ENCODE measurements at places on chromosomes 2 and 18. TPM values are rescaled to one million over a fixed set of nuclear protein-coding genes. Genes with fewer than 3 reads are reported as not detected.

- no peak for DNase-seq
- no peaks in the 10 kb centered on the region for H3K36me3 ChIP-seq
- H3K27me3 ChIP-seq = no peaks in the 10 kb centered on the region
- peaks cover 6% of the 10 kb centered on the region for H3K4me1 ChIP-seq
These were observed 41.6 kb downstream of the TOGARAM2 start for GRCh38 chr2:29022679-29023078.

DNA sequence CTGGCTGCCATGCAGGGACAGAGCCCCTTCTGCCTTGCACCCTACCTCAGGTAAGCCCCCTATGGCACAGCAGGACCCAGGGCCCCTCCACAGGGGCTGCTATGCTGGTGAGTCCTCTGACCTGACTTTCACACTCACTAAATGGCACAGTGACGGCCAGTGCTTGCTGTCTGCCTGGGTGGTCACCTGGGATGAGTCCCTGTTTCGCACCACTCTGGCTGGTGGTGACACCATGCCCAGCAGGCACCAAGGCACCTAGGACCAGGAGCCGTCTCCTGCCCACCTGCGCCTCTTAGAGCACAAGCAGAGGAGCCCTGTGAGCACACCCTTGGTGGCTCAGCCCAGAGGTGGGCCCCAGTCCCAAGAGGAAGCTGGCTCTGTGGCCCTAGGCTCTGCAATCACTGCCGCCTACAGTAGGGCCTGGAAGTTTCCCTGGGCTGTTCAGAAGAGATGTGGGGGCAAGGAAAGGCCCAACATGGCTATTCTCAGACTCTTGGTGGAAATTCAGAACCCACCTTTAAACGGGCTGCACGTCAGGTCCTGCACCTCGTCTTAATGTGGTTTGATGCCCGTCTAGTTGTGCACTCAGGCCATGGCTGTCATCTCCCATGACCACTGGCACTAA lies 96.0 kb downstream of the PLB1 start:
- no peak for DNase-seq
- no peaks in the 10 kb centered on the region for H3K27me3 ChIP-seq
- H3K36me3 ChIP-seq = no peaks in the 10 kb centered on the region
- peaks cover 34% of the 10 kb centered on the region for H3K4me1 ChIP-seq

- H3K4me3 ChIP-seq = no peak overlapping the region
- no peaks in the 10 kb centered on the region for H3K36me3 ChIP-seq
- peaks cover 8% of the 10 kb centered on the region for H3K4me1 ChIP-seq
- H3K27me3 ChIP-seq = no peaks in the 10 kb centered on the region
These were observed 105.4 kb downstream of the SP100 start for GRCh38 chr2:230521386-230521785.

DNA sequence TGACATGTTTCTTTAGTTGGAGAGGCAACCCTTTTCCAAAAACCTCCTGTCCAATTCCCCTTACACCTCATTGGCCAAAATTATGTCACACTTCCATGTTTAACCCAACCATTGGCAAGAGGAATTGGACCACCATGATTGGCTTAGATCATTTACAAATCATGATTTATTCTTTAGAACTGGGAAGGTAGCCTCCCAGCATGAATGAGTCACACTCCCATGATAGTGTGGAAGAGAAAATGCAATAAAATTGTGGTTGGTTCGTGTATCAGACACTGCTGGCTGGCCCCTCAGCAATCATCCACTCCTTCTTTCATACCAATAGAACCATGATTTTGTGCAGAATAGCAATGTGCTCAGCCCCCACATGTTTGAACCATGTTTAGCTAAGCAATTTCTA lies 156.6 kb upstream of the ACVR2A start:
- H3K27ac ChIP-seq = no peak overlapping the region
- no peak overlapping the region for H3K4me3 ChIP-seq
- no peaks in the 10 kb centered on the region for H3K36me3 ChIP-seq
- DNase-seq = no peak
- H3K4me1 ChIP-seq = no peaks in the 10 kb centered on the region
- no peaks in the 10 kb centered on the region for H3K27me3 ChIP-seq

DNA sequence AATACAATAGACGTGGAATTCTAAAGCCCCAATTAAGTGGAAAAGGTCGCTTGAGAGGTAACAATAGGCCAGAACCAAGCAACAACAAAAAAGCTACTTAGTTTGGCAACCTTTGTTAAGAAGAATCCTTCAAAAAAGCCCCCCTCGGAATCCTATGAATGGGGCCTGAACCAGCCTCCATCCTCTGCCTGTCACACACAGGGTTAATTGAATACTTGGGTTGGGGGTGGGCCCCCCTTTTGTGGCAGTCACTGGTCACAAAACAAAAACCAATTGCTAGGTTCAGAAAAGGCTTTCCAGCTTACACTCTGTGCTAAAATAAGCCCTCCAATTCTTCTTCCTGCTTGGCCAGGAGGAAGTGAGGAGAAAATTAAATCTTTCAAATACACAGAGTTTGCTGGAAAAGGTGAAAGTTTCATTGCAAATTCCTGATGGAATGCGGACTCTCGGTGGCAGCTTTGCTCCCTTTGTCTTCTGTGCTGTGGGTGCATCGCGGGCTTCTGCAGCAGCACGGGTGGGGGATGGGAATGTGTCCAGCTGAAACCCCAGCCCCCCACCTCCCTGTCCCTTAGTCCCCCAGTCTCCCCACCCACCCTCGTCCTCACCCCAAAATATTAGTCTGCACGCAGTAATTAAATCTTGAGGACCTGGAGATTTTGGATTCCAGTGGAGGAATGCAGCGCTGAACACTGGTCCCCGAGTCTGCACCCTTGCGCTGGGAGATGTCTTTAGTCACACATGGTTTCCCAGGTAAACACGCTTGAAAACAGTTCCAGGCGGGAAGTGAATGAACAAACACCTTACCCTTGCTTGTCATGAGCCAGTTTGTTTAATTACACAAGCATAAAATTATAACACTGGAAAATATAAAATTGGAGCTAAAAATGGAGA lies 254.3 kb downstream of the SOX11 start:
- no peaks in the 10 kb centered on the region for H3K27me3 ChIP-seq
- DNase-seq = no peak
- H3K4me1 ChIP-seq = no peaks in the 10 kb centered on the region
- no peak overlapping the region for H3K27ac ChIP-seq

DNA sequence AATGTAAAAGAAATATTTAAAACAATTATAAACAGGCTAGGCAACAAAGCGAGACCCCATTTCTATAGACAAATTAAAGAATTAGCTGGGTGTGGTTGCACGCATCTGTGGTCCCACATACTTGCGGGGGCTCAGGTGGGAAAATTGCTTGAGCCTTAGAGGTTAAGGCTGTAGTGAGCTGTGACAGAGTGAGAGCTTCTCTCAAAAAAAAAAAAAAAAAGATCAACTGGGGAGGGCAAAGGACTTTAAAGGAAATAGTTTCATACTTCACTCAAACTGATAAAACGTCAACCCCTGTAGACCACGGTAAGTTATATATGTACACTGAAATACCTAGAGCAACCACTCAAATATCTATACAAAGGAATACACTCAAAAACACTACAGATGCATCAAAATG lies 37.5 kb downstream of the MGAT4A start:
- H3K27ac ChIP-seq = no peak overlapping the region

- no peaks in the 10 kb centered on the region for H3K27me3 ChIP-seq
- no peak for DNase-seq
- H3K36me3 ChIP-seq = no peaks in the 10 kb centered on the region
- no peak overlapping the region for H3K4me3 ChIP-seq
- no peaks in the 10 kb centered on the region for H3K4me1 ChIP-seq
These were observed 104.1 kb upstream of the TRIB2 start for GRCh38 chr2:12612671-12613070.

- DNase-seq = no peak
- no peak overlapping the region for H3K4me3 ChIP-seq
- no peaks in the 10 kb centered on the region for H3K4me1 ChIP-seq
- H3K27ac ChIP-seq = no peak overlapping the region
- no peaks in the 10 kb centered on the region for H3K27me3 ChIP-seq
- peaks cover 24% of the 10 kb centered on the region for H3K36me3 ChIP-seq
These were observed 67.5 kb upstream of the CD226 start for GRCh38 chr18:70015127-70015526.

GRCh38 chr18:49020129-49020528 lies 69.4 kb upstream of the SMAD7 start:
- H3K27ac ChIP-seq = no peak overlapping the region
- H3K4me3 ChIP-seq = no peak overlapping the region
- no peaks in the 10 kb centered on the region for H3K4me1 ChIP-seq

- H3K36me3 ChIP-seq = no peaks in the 10 kb centered on the region
- no peak overlapping the region for H3K4me3 ChIP-seq
- no peak overlapping the region for H3K27ac ChIP-seq
- peaks cover 6% of the 10 kb centered on the region for H3K4me1 ChIP-seq
- DNase-seq = no peak
- no peaks in the 10 kb centered on the region for H3K27me3 ChIP-seq
These were observed 42.8 kb upstream of the TPO start for GRCh38 chr2:1370461-1370860.

DNA sequence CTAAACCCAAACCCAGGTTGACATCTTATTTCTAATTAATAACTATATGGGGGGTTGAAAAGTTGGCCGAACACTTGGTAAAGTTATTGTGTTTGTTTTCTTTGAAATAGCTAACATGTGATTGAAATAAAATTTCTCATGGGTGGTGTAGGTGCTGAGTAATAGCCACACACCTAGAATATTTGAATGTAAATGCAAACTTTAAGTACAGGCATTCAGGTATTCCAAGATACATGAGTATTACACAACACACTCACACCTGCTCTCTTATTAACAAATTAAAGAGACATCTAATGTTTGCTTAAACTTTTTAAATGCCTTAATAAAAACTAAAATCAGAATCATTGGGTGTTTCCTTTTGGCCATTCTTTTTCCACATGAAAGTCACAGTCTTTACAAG lies 165.5 kb downstream of the EHBP1 start:
- peaks cover 24% of the 10 kb centered on the region for H3K36me3 ChIP-seq
- H3K27ac ChIP-seq = no peak overlapping the region
- no peak overlapping the region for H3K4me3 ChIP-seq

DNA sequence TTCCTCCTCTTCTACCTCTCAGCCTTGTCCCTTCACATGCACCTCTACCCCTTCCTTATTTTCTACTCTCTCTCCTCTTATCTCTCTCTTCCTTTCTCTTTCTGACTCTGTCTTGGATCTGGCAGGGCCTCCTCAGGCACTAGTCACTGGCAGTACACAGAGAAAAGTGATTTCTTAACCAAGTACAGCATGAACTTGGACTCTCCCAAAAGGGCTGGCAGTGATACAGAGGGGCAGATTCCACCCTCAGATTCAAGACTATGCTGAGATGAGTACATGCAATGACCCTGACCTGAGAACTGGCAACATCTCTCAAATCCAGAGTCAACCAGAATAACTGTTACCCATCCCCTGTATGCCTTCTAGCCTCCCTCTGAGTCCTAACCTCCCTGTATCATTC lies 4.3 kb downstream of the AOX1 start:
- no peak overlapping the region for H3K27ac ChIP-seq
- no peak for DNase-seq
- H3K4me3 ChIP-seq = no peak overlapping the region
- peaks cover 11% of the 10 kb centered on the region for H3K4me1 ChIP-seq
- peaks cover 10% of the 10 kb centered on the region for H3K27me3 ChIP-seq
- H3K36me3 ChIP-seq = no peaks in the 10 kb centered on the region

- no peaks in the 10 kb centered on the region for H3K36me3 ChIP-seq
- no peak overlapping the region for H3K27ac ChIP-seq
- H3K4me3 ChIP-seq = no peak overlapping the region
- H3K4me1 ChIP-seq = no peaks in the 10 kb centered on the region
These were observed 38.2 kb downstream of the EFEMP1 start for GRCh38 chr2:55885127-55885943.

DNA sequence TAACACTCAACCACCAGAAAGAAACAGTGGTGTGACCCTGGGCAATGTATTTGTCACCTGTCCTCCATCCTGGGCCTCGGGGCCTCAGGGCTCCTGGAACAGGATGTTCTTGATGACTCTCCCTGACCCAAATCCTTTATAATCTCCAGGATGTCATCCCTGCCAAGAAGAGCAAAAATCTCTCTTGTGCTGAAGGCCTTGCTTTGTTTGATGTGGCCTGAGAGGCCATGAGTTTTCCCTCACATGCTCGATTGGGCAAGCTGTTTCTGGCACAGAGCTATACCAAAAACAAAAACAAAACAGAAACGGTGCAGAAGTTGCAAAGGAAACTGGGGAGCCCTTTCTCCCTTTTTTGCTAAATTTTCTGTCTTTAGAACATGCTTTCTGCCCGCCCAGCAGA lies 35.7 kb upstream of the ST3GAL5 start:
- no peaks in the 10 kb centered on the region for H3K36me3 ChIP-seq
- H3K4me1 ChIP-seq = no peaks in the 10 kb centered on the region
- H3K27me3 ChIP-seq = no peaks in the 10 kb centered on the region
- DNase-seq = no peak

- no peaks in the 10 kb centered on the region for H3K36me3 ChIP-seq
- no peaks in the 10 kb centered on the region for H3K4me1 ChIP-seq
- H3K27ac ChIP-seq = no peak overlapping the region
These were observed 181.9 kb downstream of the PTPRM start for GRCh38 chr18:7749008-7749405.

DNA sequence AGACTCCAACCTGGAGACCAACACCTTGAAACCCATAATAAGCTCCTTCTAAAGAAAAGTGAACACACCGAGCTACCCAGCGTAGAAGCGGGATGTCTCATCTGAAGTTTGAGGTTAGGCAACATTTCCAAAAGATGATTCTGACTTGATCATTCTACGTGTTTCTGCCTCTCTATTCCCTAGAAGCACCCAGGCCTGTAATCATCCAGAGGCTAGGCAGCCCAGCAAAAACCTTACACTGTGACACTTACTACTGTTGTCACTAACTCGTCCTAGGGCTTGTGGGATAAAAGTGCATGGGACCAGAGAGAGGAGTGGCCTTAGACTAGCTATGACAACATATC lies 1.4 kb downstream of the ZBTB14 start:
- peaks cover 29% of the 10 kb centered on the region for H3K36me3 ChIP-seq
- H3K27me3 ChIP-seq = no peaks in the 10 kb centered on the region
- H3K4me3 ChIP-seq = peak overlapping the region; percentile 97

- H3K27ac ChIP-seq = no peak overlapping the region
- H3K4me1 ChIP-seq = peaks cover 16% of the 10 kb centered on the region
- no peak for DNase-seq
- no peak overlapping the region for H3K4me3 ChIP-seq
- no peaks in the 10 kb centered on the region for H3K36me3 ChIP-seq
- H3K27me3 ChIP-seq = no peaks in the 10 kb centered on the region
These were observed 90.6 kb downstream of the LDLRAD4 start for GRCh38 chr18:13309031-13309747.

GRCh38 chr2:125398738-125399524 lies 1257.0 kb upstream of the GYPC start:
- no peak overlapping the region for H3K27ac ChIP-seq
- no peaks in the 10 kb centered on the region for H3K27me3 ChIP-seq
- H3K4me1 ChIP-seq = no peaks in the 10 kb centered on the region
- H3K4me3 ChIP-seq = no peak overlapping the region
- DNase-seq = no peak

Gene C2orf68
- total RNA-seq = 31.0 TPM

Gene CEP68
- total RNA-seq = 19.4 TPM

Gene GALNT14
- not detected for total RNA-seq

Gene PLEK
- total RNA-seq = 6.3 TPM

Gene RBM44
- total RNA-seq = 2.9 TPM

Gene ANKRD62
- not detected for total RNA-seq

Gene IL1A
- not detected for total RNA-seq

Gene ARPC2
- total RNA-seq = 448 TPM

All from CD4-positive, alpha-beta T cell (primary cell).